SJCRH30 (cell line): ENCODE measurements at places on chromosomes 4 and X. TPM values are rescaled to one million over a fixed set of nuclear protein-coding genes. Genes with fewer than 3 reads are reported as not detected.

GRCh38 chr4:165343353-165344191, 16.1 kb downstream of the MSMO1 start:
- DNase-seq: no peak

GRCh38 chrX:155534800-155535199, 76.4 kb upstream of the F8A3 start:
- no peak for DNase-seq

DNA sequence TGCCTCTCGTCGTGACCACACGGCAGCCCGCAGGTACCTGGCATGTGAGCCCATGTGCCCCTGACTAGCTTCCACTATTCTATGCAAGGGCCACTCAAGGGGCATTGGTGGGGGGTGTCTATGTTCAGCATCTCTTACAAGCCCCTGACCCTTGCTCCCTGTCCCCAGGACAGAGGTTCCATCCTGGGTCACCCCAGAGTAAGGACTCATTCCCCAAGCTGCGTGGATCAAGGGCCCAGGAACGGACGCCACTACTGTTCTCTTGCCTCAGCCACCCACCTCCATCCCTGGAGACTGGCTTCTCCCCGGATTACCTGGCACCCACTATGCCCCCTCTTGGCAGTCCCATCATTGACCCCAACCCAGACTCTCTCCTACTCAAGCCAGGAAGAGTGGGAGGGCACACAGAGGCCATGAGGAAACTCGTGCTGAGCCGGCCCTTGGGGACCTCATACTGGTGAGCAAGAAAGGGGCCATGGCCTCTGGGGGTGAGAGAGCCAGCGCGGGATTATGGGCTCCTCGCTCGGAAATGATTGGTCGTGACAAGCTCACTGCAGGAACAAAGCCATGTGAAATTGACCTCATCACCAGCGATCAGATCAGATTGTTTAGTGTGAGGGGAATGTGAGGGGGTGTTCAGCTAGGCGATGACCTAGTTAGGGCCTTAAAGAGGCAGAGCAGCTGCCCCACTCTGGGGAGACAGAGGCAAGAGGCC, 50.1 kb upstream of the PJA1 start:
- no peak for DNase-seq

Gene DGKK
- total RNA-seq: not detected in 2 replicates

DNA sequence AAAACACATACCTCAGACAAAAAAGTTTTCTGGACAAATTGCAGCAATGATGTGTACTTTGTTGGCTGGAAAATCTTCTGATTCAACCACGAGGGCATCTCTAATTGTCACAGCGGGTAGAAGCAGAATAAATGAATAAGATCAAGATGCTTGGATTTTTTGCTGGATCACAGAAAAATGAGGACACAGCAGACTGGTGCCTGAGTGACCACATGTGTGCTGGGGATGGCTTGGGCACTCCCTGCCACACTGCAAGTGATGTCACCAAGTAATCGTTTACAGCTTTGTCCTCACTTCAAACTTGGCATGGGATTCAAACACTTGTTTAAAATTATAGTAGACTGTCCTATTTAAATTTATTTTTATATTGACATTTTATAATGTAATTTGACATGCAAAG, 557.0 kb downstream of the SPRY1 start:
- DNase-seq: no peak
